ENCODE measurements at places on chromosomes 6 and 20.
A peak's percentile ranks its signal among the peaks of the same experiment; 100 is the strongest.

DNA sequence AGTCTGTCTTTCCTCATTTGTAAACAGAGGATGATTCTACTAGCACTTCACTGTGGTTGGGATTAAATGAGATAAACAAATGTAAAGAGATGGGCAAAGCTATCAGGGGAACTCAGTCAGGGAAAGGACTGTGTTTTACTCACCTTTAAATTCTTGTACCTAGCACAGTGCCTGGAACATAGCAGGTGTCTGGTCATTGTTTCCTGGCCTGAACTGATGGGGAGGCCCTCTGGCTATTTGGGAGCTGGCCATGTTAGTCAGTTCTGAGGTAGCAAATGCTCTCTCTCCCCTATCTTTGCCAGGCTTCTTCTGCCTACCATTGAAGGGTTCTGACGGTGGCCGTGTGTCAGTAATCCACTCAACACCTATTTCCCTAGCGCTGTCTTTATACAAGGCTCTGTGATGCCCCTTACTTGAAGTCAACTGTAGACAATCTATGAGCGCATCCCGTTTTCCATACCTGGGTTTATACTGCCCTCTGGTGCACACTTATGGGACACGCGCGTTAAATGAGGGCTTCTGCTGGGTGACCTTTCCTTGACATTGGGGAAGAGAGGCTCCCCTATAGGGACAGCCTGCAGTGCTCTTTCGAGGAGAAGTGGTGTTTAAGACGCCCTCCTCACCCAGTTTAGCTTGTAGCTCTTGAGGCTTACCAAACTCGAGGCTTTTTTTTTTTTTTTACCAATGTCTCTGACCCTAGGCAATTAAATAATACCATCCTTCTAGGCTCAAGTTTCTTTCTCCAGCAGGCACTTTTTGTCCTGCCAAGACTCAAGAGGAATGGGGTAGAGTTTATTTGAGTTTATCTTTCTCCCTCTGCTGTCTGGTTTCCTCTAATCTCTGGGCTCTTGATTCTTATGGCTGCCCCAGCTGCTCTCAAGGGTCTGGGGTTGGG, 4.0 kb upstream of the SPATS1 start:
- DNase-seq, result peak; percentile 81

GRCh38 chr6:89745716-89746115, 73.9 kb downstream of the MDN1 start:
- no peak for DNase-seq

GRCh38 chr6:36577301-36577700, 16.9 kb upstream of the SRSF3 start:
- DNase-seq, result no peak

GRCh38 chr20:38628580-38629470, 27.2 kb downstream of the ARHGAP40 start:
- DNase-seq, result no peak

- no peak for DNase-seq
Observed at GRCh38 chr6:168928012-168928411, 325.6 kb downstream of the THBS2 start.

DNA sequence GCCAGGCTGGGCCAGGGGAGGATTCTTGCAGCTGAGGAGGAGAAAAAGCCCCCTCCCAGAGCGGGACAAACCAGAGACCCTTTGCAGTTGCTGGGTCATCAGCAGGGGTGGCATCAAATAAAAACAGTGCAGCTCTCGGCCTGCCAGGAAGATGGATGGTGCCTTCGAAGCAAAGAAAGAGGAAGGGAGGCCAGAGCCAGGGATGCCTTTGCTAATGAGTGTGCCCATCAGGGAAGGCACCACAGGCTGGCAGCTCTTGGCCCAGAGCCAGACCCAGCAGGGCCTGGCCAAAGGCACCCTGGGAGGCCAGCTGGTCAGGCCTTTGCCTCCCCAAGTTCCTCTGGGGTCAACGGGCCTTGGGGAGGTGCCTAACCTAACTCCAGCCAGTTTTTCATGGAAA, 26.3 kb upstream of the ZNF318 start:
- DNase-seq, result no peak

DNA sequence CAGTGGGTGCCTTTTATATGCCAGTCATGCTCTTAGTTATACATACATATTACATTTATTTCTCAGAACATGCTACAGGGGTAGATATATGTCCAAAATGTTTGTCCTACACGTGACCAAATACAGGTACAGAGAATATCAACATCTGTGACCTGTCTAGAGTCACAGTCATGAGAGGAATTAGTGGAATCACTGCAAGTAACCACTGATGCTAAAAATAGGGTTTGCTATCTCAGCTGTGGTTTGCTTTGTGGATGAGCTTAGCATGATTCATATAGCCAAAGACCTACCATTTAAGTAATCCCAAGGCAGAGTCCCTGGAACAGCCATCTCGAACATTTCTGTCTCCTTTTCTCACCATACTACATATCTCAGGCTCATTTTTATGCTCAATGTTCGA, 32.3 kb downstream of the GSTA3 start:
- DNase-seq, result no peak

DNA sequence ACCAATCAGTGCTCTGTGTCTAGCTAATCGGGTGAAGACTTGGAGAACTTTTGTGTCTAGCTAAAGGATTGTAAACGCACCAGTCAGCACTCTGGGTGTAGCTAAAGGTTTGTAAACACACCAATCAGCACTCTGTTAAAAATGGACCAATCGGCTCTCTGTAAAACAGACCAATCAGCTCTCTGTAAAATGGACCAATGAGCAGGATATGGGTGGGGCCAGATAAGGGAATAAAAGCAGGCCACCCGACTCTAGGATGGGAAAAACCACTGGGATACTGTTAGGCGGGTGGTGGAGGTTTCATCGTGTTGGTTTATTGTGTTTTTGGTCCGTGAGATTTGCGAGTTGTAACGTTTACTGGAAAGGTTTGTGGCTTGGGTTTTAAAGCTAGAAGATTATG, 25.5 kb upstream of the GFOD1 start:
- no peak for DNase-seq

GRCh38 chr6:84278321-84278998, 51.0 kb upstream of the CEP162 start:
- DNase-seq, result no peak

- no peak for DNase-seq
Observed at GRCh38 chr6:900716-901605, 208.0 kb upstream of the EXOC2 start.

DNA sequence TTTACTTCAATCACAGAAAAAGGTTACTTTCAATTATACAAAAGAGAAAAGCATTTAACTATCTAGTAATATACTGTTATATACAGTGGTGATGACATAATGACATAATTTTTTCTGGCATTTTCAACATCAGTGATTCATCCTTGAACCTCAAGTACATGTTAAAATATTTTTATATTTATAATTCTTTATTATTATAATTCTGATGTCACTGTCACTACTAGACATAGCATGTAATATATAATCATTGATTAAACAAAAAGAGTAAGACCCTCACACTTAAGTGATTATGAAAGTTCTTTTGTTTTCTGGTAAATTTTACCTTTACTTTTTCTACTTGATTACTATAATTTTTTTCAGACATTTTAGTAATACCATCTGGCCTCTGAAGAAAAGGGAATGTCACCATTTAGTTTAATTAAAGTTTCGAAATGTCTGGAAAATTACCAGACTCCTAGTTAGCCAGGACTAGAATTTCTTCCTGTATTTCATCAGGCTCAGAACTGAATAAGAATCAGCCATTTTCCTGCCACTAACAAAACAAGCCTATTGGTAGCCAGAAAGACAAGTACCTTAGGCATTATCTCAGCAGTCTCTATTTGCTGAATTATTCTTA, 71.5 kb downstream of the FILIP1 start:
- no peak for DNase-seq

- no peak for DNase-seq
Observed at GRCh38 chr6:168181876-168182275, 102.9 kb upstream of the FRMD1 start.

- no peak for DNase-seq
Observed at GRCh38 chr6:159687341-159687740, 5.7 kb downstream of the SOD2 start.

GRCh38 chr6:164982389-164982788, 327.0 kb downstream of the C6orf118 start:
- DNase-seq, result no peak

DNA sequence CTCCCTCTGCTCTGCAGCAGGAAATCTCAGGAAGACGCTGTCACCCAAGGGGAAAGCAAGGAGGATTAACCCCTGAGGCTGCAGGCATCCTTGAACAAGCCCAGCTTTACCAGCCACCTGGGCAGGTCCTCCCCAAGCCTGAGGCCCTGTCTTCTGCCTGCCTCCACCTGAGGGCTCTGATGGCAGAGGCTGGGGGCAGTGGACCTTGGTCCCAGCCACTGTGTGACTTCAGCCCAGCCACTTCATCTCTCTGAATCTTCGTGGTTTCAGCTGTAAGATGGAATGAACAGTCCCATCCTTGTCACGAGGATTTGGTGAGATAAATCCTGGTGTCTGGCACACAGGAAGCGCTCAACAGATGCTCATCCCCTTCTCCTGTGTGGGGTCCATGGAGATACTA, 8.5 kb upstream of the VSTM2L start:
- DNase-seq, result no peak

DNA sequence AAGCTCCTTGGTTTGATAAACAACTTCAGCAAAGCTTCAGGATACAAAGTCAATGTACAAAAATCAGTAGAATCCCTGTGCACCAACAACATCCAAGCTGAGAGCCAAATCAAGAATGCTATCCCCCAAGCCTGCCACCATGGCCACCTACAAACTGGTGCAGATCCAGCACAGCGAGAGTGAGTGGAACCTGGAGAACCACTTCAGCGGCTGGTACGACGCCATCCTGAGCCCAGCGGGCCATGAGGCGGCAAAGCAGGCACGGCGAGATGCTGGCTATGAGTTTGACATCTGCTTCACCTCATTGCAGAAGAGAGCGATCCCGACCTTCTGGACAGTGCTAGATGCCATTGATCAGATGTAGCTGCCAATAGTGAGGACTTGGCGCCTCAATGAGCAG, 170.3 kb downstream of the KHDC1L start:
- no peak for DNase-seq

GRCh38 chr6:25875563-25875905, 1.5 kb upstream of the SLC17A3 start:
- DNase-seq, result no peak

DNA sequence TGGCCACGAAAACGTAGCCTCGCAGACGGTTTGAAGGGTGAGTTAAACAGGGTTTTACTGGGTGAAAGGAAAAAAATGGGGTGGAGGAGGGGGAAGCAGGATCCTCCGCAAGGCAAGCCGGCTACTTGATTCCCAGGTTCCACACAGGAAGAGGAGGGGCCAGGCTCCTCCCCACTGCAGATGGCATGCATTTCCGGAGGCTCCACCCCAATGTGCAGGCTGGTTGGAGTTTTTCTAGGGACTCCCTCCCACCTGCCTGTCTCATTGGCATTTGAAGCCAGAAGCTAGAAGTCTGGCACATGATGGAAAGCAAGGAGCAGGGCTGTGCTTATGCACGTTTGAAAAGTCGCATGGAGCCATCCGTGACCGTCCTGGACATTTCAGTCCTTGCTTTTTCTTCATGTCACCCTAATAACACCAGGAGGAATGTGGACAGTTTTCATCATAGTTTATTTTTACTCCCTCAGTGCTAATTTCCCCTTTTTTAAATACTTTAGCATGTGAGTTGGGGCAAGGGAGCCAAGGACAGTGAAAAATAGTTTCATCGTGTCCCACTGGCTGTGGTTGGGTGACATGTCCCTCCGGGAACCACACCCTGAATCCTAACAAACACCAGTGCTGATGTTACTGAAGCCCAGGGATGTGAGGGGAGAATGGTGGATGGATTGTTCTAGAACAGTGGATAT, 100.1 kb upstream of the INSM1 start:
- DNase-seq, result no peak

GRCh38 chr20:47862574-47863240, 77.4 kb upstream of the SULF2 start:
- no peak for DNase-seq

DNA sequence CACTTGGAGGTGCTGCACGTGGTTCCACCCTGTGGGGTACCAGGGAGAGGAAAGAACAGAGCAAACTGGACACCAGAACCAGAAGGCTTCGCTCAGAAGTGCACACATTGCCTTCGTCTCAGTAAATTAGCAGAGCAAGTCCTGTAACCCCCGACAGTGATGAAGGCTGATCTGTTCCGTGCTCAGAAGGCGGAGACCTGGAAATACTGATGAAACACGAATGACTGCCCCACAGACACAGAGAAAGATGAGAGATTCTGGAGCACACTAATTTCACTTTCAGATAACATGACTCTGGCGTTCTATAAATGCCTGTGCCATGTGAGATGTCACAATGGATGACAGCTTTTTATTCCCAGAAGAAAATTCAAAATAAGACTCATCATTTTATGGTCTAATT, 44.2 kb upstream of the CCR6 start:
- peak; percentile 38 for DNase-seq

- no peak for DNase-seq
Observed at GRCh38 chr20:8798505-8798904, 270.4 kb upstream of the PLCB4 start.

DNA sequence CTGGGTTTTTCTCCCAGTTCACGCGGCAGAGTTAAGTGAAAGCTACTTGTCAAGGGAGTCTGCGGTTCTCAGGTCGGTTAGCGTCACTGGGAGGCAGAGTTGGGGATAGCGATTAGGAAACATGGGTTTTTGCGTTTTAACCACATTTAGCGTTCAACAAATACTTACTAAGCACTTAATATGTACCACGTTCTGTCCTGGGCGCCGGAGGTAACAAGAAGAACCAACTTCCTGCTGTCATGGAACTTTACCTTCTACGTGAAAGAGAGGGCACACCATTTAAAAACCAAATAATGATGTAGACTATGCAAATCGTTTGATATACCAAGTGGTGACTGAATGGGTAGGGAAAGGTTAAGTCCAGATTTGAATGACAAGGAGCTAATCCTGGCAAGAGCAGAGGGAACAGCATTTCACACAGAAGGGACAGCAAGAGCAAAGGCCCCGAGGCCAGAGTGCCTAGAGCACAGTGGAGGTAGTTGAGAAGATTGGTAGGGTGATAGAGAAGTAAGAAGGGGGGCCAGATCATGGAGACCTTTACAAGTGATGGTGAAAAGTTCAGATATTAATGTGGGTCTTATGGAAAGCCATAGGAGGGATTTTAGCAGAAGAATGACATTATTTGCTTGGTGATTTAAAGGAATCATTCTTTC, 744 bp downstream of the RIOK1 start:
- no peak for DNase-seq

GRCh38 chr6:154773610-154774089, 40.4 kb downstream of the SCAF8 start:
- no peak for DNase-seq

Measured in activated CD4-positive, alpha-beta T cell treated with anti-CD3 and anti-CD28 coated beads for 36 hours (primary cell).